ENCODE measurements at places on chromosomes 5 and 9. TPM values are rescaled to one million over a fixed set of nuclear protein-coding genes. Genes with fewer than 3 reads are reported as not detected.
A peak's percentile ranks its signal among the peaks of the same experiment; 100 is the strongest.

The DND1 gene
- 0.34 TPM for total RNA-seq

GRCh38 chr5:20604992-20605391 is 617.0 kb upstream of the CDH18 start:
- DNase-seq, result no peak

DNA sequence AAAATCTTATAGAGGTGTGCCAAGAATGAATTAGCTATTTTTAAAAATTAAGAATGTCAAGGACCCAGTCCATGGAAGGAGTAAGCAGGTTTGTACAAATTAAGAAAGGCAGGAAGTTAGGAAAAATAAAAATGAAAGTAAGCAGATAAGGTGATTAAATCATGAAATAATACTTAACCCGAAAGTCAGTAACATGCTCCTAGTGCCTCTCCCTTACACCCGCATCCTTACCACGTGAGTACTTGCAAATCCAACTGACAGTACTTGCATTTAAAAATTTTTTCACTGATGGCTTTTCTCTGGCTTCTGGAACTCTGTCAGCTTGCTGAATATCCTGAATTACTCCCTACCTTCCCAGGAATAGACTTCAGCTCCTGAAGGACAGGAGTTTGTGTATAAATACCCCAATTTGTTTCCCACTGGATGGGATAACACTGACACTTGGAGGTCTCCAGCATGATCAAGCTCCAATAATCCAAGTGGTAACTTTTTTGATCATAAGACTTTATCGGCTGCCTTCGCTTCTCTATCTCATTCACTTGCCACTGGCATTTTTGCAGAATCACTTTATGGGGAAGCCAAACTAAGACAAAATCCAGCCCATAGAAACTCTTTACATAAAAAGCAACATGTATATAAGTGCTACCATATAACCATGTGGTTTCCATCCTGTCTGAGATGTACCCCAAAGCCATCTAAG is 41.6 kb upstream of the RICTOR start:
- no peak for DNase-seq

DNA sequence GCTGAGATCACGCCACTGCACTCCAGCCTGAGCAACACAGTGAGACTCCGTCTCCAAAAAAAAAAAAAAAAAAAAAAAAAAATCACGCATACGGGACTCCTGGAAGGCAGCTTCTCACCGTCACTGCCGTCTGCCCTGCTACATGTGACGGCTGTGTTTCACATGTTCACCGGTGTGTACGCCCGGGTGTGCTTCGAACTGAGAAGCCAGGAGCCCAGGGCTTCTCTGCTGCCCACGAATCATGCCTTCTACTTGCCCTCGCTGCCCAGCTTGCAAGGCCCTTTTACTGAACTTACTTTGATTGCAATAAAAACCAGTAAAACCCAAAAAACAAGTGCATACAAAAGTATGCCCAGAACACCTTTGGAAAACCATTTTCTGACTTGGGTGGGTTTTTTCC is 5.8 kb upstream of the NKD2 start:
- no peak for DNase-seq

- no peak for DNase-seq
Measured at GRCh38 chr9:750249-750967, 91.1 kb upstream of the DMRT1 start.

GRCh38 chr9:7273575-7273974 is 515.8 kb downstream of the KDM4C start:
- no peak for DNase-seq

The DOCK2 gene
- total RNA-seq, result 2.2 TPM

The RGMB gene
- 21.6 TPM for total RNA-seq

The HTR1A gene
- total RNA-seq, result not detected

DNA sequence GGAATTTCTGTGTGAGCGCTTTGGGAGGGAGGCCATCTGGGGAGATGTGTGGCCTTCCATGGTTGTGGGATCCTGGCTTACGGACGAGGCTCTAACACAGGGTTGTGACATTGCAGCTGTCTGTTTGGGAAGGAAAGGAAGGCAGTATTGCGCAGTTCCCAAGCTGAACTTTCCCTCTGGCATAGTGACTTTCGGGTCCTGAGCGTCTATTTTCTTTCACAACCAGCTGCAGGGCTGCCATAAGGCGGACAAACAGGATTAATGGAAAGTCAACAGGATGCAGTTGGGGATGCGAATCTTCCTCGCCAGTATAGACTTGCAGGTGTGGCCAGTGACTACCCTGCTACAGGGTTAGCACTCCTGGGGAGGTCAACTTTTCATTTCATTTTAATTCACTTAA is 25.9 kb downstream of the CCT5 start:
- no peak for DNase-seq

DNA sequence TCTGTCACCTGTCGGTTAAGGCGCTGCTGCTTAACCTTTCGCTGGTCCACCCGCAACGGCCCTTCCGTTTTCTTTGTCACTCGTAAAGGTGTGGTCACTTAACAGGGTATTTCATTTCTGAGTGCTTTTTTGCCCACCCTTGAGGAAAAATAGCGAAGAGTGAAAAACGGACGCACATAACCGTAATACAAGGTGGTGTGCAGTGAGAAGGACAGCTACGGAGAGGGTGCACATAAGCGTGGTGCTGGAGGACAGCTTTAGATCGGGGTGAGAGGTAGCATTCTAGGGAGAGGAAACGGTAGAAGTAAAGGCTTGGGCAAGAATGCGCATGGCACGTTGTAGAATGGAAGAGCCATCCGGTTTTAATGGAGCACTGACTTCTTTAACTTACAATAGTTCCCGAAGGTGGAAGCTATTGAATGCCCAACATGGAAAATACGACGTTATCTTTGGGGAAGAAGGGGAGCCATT is 761 bp downstream of the CCT5 start:
- no peak for DNase-seq

The SLC6A3 gene
- not detected for total RNA-seq

The SLC46A2 gene
- total RNA-seq, result not detected

The REEP5 gene
- 74.6 TPM for total RNA-seq

DNA sequence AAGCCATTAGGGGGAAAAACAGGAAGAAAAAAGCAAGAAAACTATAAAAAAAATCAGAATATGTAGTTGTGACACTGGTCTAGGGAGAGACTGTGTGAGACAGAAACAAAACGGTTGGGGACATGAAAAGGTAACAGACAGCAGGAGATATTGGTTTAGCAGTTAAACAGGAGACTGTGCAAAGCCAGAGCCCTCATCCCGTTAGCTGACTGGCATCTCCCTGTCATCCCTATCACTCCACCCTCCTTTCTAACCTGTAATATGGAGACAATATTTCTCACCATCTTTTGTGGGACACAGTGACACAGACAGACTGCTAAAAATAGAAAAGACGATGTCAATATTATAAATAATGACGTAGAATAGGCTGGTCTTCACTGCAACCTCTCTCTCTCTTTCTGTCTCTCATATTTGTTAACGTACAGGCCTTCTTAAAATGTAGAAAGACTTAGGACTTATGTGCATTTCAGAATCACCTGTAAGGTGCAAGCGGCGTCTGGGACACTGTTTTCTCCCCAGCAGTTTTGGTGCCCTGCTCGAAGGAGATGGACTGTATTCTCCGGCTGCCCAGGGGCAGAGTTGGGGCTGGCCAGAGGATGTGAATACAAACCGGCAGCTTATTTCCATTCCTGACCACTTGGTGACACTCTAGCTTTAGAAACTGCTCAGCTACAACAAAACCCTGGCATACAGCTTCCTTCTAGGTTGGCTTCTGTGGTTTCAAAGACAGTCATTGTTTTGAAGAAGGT is 190.6 kb downstream of the MAT2B start:
- DNase-seq, result peak; percentile 16
